NCI-H345 (cell line): ENCODE measurements at places on chromosomes 2 and 18.
A peak's percentile ranks its signal among the peaks of the same experiment; 100 is the strongest.

- no peak for DNase-seq
These were observed 118.0 kb downstream of the KCNE4 start for GRCh38 chr2:223169830-223170605.

GRCh38 chr18:36786686-36787085 is 42.1 kb downstream of the TPGS2 start:
- DNase-seq: no peak

- no peak for DNase-seq
These were observed 29.0 kb upstream of the ATL2 start for GRCh38 chr2:38405917-38406596.

- DNase-seq: no peak
These were observed 31.4 kb upstream of the TMEM177 start for GRCh38 chr2:119647440-119648169.

DNA sequence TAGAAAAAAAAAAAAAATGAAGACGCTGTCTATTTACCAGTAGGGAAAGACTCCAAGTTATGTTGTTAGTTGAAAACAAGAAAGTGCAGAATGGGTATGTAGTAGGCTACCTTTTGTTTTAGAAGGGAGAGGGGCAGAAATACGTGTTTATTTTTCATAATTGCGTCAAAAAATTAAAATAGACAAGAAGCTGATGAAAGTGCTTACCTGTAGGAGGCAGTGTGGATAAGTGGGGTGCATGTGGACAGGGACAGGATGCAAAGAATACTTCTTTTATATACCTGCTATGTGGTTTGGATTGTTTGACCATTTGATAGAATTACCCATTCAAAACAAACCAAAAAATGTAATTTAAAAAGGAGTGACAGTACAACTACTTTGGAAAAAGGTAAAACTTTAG is 3.0 kb upstream of the GCG start:
- no peak for DNase-seq

DNA sequence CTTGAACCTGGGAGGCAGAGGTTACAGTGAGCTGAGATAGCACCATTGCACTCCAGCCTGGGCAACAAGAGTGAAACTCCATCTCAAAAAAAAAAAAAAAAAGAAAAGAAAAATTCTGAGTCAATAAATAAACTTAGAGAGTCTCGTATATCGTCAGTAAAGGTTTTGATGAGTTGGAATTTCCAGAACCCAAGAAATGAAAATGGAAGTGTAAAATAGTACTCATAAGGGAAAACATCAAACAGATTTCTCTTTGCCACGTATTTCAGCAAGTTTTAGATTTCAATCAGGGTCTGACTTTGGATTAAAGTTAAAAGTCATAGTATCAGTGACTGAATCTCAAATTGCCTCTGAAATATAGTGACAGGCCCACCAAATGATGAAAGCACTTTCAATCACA is 71.4 kb upstream of the SPOPL start:
- DNase-seq: no peak

GRCh38 chr2:174670446-174670845 is 72.8 kb upstream of the WIPF1 start:
- no peak for DNase-seq

GRCh38 chr2:54879598-54880332 is 156.3 kb downstream of the EML6 start:
- DNase-seq: no peak

DNA sequence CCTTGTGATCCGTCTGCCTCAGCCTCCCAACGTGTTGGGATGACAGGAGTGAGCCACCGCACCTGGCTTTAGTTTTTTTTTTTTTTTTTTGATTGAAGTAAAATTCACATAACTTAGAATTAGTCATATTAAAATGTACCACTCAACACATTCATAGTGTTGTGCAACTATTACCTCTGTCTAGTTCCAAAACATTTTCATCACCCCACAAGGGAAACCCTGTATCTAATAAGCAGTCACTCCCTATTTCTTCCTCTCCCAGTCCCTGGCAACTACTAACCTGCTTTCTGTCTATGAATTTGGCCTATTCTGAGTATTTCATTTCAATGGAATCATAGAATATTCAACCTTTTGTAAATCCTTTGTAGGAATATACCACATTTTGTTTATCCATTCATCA is 123.9 kb upstream of the FAM117B start:
- no peak for DNase-seq

- peak; percentile 84 for DNase-seq
These were observed 25.1 kb upstream of the TMEM182 start for GRCh38 chr2:102736410-102737409.

DNA sequence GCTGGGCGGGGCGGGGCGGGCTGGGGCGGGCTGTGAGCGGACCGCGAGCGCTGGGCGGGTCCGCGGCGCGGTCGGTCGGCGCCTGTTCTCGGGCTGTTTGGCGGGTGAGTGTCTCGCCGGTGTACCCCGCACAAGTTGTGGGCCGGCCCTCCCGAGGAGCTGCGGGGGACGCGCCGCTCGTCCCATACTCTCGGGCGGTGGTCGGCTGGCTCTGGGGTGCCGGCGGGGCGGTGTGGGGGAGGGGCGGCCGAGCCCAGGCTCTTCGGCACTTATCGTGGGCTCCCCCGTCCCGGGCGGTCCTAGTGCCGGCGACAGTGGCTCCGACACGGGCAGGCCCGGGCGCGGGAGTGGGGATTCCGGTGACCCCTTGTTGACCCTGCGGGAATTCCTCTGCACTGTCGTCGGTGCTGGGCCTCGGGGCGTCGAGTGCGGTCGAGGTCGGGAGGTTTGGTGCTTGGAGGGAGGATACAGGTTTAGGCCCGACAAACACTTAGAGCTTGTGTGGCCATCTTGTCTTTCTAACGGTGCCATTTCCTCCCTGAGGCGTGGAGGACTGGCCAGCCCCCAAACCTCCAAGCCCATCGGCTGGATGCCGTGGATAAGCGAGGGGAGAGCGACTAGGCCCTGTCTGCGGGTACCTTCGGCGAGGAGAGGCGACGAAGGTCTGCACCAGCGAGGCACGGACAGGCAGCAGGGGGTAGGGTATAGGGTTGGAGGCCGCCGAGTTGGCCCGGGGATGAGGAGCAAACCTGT is at the start of gene SEPTIN2:
SEPTIN2 (plus strand) TSS at position 47 of the 753 bp plus-strand sequence. CDS start 8,308 bp downstream, outside the sequence.
- peak; percentile 75 for DNase-seq

GRCh38 chr2:197209246-197209645 is 101.3 kb downstream of the ANKRD44 start:
- DNase-seq: no peak

DNA sequence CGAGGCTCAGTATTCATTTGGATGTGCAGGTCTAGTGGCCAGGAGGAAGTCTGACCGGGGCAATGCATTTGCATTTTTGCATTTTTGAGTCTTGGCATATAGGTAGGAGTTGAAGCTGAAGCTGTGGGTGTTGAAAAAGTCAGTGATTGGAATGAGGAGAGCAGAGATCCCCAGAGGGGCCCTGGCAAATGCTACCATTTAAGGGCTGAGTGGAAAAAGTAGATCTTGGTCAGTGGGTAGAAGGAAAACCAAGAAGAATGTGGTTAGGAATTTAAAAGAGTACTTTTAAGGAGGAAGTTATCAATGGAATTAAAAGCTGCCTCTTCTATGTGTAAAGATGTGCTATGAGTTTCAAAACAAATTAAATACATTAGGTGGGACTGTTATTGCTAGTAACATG is 143.0 kb downstream of the ZEB2 start:
- DNase-seq: no peak

DNA sequence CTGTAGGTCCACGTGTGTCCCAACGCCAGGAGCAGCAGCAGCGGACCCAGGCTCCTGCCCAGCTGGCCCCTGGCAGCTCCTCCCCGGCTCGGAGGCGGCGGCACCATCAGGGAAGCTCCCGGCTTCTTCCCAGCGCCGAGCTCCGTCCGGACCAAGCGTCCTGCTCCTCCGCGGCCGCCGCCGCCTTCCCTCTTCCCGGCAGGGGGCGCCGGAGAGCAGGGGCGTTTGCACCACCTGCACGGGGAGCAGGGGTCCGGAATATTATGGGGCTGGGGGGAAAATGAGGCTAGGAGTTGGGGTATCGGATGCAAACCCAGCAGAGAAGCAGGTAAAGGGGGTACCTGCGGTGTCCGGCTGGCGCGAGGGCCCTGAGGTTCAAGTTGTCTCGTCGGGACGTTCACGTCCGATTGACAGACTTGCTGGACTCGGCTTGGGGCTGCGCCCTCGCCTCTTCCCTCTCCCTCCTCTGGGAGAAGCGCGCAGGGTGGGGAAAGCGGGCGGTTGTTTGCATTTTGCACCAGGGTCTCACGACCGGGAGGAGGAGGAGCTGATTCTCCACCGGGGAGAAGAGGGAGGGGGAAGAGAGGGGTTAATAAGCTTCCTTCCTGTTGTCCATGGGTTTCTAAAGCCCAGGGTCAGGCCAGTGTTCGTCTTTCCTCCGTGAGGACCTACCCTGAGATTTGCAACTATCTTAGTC is at the start of gene CCBE1:
CCBE1 (minus strand) TSS at position 188 of the 697 bp plus-strand sequence.
- peak; percentile 64 for DNase-seq
